ENCODE measurements at places on chromosomes 5 and 9.

- H3K4me1 ChIP-seq: peaks cover 22% of the 10 kb centered on the region
- DNase-seq: no peak
- H3K27me3 ChIP-seq: peaks cover 4% of the 10 kb centered on the region
- no peak overlapping the region for H3K4me3 ChIP-seq
Observed at GRCh38 chr5:170220191-170220590, 12.6 kb upstream of the C5orf58 start.

DNA sequence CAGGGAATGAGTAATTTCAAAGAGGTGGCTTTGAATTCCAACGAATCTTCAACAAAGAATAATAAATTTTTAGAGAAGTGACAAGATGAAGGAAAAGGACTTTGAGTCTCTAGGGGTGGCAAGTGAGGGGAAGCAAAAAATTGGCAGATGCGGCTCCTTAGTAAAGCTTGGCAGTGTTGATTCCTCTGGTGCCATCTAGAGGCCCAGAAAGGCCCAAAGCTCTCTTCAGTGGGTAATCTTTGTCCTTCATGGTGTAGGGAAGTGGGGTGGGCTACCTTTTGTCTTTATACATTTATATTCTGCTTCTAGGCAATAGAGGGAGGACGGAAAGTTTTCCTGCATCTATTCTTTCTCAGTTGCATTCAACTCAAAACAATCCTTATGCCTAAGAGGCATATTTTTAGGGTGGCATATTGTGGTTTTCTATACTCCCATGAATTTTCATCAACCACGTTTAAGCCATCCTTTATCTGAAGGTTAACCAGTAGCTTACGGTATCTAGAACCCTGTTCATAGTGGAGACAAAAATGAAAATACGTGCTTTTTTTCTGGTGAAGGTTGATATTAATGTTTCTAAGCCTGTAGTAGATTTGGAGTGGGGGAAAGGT, 17.5 kb upstream of the ROPN1L start:
- H3K27ac ChIP-seq: no peak overlapping the region
- no peak overlapping the region for H3K4me3 ChIP-seq
- peaks cover 52% of the 10 kb centered on the region for H3K36me3 ChIP-seq
- peak; percentile 38 for DNase-seq
- H3K4me1 ChIP-seq: peaks cover 36% of the 10 kb centered on the region
- no peaks in the 10 kb centered on the region for H3K27me3 ChIP-seq

GRCh38 chr5:115366223-115366622, 69.8 kb upstream of the CCDC112 start:
- H3K27ac ChIP-seq: peak overlapping the region; percentile 98
- no peaks in the 10 kb centered on the region for H3K36me3 ChIP-seq
- no peaks in the 10 kb centered on the region for H3K27me3 ChIP-seq

DNA sequence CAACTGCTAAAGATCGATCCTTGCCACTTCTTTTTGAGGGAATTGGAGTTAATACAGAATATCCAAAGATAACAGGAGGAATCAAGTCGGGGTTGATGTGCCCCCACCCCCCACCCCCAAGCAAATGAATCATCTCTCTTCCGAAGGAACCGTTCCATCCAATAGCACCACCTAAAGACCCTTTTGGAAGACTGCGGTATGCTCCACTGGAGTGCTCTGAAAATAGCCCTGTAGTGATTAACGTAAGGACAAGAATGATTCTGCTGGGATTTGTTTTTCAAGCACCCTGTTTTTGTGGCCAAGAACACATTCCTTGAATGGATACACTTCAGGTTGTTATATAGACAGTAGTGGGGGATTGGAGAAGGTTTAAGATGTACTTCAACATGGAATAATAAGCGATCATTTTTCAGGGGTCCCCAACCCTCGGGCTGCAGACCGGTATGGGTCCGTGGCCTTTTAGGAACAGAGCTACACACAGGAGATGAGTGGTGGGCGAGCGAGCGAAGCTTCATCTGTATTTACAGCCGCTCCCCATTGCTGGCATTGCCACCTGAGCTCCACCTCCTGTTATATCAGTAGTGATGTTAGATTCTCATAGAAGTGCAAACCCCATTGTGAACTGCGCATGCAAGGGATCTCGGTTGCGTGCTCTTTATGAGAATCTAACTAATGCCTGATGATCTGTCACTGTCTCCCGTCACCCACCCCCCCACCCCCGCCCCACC, 44.5 kb upstream of the TMEM252 start:
- H3K27ac ChIP-seq: no peak overlapping the region
- H3K4me3 ChIP-seq: no peak overlapping the region
- no peaks in the 10 kb centered on the region for H3K36me3 ChIP-seq
- H3K27me3 ChIP-seq: no peaks in the 10 kb centered on the region

GRCh38 chr9:8616414-8616813, 816.8 kb upstream of the DMAC1 start:
- no peaks in the 10 kb centered on the region for H3K36me3 ChIP-seq
- no peak overlapping the region for H3K27ac ChIP-seq
- H3K4me1 ChIP-seq: no peaks in the 10 kb centered on the region
- DNase-seq: no peak
- H3K27me3 ChIP-seq: no peaks in the 10 kb centered on the region
- no peak overlapping the region for H3K4me3 ChIP-seq

- H3K4me3 ChIP-seq: no peak overlapping the region
- peak overlapping the region; percentile 74 for H3K27ac ChIP-seq
- DNase-seq: no peak
- no peaks in the 10 kb centered on the region for H3K36me3 ChIP-seq
Observed at GRCh38 chr9:133712221-133713100, 25.7 kb downstream of the SARDH start.

DNA sequence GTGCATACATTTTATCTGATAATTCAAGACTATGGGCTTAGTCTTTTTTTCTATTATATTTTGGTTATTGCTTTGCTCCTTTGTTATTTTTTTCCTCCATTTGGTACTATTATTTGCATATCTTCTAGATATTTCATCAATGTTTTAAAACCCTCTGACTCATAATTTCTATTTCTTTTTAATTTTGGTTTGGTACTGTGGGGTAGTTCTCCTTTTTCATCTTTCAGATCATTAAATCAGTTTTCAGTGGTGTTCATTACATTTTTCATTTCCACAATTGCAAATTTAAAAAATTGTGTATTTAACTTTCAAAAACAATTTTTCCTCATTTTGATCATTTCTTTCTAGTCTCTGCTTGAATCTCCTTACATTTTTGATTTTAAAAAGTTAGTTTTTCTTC, 7.5 kb upstream of the FRMPD1 start:
- H3K27ac ChIP-seq: no peak overlapping the region
- H3K4me1 ChIP-seq: peaks cover 9% of the 10 kb centered on the region
- H3K36me3 ChIP-seq: no peaks in the 10 kb centered on the region
